ENCODE measurements at places on chromosomes 3 and 15.

- no peak for DNase-seq
Measured at GRCh38 chr15:92620991-92621390, 34.6 kb downstream of the FAM174B start.

DNA sequence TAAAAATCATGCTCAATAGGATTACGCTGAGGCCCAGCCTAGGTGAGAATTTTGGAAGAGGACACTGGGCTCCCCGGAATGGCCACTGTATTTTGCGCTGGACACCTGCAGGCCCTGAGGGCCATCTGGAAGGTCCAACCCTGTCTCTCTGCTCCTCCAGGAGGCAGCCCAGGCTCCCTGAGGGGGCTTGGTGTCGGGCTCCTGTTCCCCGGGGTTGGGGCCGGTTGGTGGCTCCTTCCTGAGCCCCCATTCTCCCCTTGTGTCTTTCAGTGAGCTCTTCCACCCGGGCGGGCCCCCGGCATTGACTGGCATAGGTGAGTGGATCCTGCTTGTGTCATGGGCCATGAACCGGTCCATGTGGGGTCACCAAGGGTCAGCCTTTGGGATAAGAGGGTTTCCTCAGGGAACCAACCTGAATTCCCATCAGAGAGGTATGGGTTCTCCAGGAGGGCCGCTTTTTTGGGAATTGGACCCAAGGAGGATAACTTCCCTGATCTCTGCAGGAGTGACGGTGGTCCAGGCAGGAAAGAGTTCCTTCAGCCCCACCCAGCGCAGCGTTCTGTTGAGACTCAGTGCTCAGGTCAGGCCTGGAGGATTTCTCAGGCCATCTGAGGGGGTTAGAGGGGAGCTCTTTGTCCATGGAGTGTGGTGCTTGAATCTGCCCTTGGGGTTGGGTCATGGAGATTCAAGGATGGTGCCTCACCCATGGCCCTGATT is 187.8 kb downstream of the UBE3A start:
- DNase-seq: no peak

DNA sequence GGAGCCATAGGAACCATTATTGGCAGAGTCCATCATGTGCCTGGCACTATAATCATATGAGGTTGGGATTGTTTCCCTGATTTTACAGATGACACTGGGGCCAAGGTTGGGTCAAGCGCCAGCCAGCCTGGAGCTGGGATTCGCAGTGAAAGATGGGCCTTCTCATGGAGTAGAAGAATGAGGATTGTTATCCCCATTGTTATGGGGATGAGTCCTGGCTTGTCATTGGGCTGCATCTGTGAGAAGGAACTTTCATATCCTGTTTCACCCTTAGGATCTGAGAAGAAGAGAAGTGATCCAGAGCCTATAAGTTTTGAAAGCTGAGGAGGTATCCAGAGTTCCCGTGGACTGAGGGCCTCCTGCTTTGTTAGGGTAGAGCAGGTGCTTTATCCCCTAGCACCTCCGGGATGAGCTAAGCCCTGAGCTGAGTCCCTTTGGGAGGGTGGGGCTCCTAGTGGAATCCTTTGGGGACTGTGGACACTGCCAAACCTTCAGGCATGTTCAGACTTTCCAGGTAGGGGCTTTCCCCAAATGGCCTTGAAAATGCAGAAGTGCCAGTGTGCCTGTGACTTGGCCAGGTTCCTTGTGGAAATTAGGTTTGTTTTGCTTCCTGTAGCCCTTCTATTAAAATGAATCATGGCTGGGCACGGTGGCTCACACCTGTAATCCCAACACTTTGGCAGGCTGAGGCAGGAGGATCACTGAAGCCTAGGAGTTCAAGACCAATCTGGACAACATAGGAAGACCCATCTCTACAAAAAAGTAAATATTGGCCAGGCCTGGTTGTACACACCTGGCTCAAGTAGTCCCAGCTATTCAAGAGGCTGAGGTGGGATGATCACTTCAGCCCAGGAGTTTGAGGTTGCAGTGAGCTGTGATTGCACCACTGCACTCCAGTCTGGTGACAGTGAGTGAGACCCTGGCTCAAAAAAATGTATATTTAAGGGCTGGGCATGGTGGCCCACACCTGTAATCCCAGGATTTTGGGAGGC is 30.2 kb upstream of the BSN start:
- no peak for DNase-seq

DNA sequence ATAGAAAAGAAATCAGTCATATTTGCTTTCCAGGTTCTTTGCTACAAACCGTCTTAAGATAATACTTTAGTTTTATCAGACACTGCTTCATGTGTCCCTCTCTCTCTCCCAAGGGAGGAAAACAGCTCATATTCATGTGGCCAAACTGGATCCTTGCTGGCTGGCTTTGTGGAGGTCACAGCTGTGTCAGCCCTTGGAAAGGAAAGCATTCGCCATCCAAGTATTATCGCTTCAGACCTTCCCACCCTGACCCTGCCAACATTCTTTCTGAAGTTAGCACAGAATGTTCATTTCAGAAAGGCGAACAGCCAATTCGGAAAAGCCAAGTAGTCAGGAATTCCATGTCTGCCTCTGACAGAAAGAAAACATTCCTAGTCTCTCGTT is 213.6 kb downstream of the FEZF2 start:
- DNase-seq: no peak

Measured in T-cell (primary cell).